GM23338 (cell line): ENCODE measurements at places on chromosomes 7 and 10.

DNA sequence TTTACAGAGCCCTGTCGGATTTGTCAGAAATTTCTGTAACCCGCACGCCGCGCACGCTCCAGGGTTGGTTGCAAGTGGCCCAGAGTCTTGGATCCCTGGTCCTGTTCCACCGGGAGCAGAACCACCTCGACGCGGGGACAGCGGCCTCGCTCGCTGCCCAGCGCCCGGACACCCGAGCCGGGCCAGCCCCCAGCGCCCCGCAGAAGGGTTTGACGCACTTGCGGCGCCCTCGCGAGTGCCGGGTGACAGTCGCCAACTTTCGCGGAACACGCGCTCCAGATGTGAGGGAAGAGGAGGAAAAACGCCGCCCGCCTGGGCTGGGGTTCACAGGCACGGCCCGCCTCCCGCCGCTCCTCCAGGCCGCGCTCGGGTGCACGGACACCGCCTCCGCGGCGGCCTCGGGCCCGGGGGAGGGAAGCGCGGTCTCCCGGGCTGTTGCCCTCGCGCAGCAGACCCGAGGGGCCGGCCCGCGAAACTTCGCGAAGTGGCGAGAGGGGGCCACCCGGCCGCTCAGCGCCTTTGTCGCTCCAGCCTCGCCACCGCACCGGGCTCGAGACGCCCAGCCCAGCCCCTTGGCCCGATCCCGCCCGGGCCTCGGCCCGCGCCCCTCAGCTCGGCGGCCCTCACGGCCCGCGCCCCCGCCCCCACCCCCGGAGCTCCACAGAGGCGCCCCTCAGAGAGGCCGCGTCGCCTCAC, 514 bp downstream of the RNF216 start:
- peak; percentile 37 for DNase-seq

DNA sequence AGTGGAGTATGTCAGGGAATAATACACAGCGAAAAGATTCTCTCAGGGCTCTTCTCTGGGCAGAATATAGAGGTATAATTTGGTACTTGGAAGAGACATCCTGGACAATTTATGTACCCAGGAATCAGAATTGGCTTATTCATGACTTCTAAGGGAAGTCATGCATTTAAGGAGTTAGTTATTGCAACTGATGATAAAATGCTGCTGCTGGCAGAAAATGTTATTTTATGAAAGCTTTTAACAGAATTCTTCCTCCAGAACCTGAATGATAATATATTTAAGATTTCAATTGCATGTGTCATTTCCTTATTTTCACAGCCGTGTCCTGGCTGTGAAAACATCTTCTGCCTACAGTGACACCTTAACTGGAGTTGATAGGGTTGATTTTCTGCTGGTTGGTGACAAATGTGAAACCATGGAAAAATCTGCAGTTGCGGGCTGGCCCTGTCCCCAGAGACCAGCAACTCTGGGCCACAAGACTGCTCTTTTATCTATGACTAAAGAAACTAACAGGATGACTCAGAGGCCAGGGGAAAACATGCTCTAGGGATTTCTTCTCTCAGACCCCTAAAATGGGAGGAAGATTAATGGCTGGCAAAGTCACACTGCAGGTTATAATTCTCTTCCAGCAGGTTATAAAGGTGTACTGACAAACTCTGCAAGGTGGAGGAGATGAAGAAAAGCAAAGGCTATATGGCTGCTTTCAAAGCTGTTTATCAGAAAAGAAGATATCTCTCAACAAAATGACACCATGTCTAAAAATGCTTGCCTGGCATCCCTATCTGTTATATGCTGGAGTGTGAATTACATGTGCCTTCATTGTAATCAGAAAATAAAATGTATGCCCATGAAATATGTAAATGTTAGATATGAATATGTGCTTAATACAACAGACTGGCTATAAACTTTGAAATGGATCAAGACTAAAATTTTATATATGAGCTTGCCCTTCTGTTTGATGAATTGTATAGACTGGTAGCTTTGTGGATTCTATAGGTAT, 12.1 kb upstream of the TRUB1 start:
- no peak for DNase-seq

- DNase-seq, result no peak
These were observed 362.3 kb downstream of the GATA3 start for GRCh38 chr10:8416760-8417159.

DNA sequence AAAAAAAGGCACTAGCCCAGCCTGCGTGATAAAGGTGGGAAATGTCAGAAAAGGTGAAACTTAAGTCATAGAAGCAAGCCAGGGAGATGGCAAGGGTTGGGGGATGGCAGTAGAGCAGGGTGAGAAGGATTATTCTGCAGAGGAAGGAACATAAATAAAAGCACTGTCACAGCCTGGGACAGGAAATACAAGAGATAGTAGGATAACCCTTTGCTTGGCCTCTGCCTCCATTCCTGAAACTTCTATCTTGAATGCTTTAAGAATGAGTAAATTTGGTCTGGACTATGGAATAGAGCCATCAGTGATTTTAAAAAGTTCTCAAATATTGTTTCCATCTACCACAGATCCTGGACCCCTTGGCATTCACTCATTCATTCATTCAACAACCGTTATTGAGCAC, 50.0 kb downstream of the ABCC2 start:
- DNase-seq, result no peak

DNA sequence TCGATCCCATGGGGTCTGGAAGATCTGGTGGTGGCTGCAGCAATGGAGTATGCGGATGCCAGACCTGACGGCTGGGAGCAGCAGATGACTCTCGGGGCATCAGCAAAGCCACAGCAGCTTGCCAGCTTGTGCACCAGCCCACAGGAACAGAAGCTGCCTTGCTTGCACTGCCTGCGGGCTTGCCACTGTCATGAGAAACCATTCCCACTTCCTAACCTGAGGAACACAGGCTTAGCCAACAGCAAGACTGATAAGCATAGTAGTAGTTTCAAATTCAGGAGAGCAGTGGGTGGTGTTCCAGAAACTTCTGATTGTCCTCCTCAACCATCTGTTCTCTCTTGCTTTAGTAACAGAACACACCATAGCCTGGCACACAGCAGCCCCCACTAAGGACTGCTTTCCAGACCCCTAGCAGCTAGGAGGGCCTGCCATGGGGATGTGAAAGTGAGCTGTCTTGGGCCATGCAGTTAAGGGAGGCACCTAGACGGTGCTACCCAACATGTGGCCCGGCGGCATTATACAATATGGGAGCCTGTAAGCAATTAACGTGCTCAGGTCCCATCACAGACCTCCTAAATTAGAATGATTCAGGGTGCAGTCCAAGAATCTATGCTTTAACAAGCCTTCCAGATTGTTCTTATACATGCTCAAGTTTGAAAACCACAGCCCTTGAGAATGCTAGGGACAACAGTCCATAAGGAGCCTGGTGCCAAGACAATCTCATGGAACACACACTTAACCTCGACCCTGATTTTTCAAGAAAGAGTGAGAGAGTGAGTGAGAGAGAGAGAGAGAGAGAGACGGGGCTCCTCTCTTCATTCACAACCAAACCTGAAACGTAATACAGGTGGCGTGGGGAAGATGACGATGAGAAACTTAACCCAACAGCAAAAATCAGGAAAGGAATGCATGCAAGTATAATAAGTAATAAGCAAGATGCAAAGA, 7.1 kb downstream of the ANXA11 start:
- no peak for DNase-seq

GRCh38 chr7:137652721-137653120, 194.1 kb downstream of the DGKI start:
- no peak for DNase-seq

GRCh38 chr10:112484399-112484798, 37.4 kb downstream of the VTI1A start:
- DNase-seq, result no peak

- no peak for DNase-seq
These were observed 5.7 kb upstream of the DYNC1I1 start for GRCh38 chr7:95766657-95767056.
